ENCODE measurements at places on chromosomes 7 and 10. TPM values are rescaled to one million over a fixed set of nuclear protein-coding genes. Genes with fewer than 3 reads are reported as not detected.

The SYT15 gene
- total RNA-seq: 3.4 TPM

The ANKRD61 gene
- not detected for total RNA-seq

The SFTPA2 gene
- total RNA-seq: 1.6 TPM

The AGMO gene
- total RNA-seq: 0.52 TPM

The YAE1 gene
- 6.6 TPM for total RNA-seq

The LIPK gene
- not detected for total RNA-seq

The SFTPA1 gene
- total RNA-seq: not detected

DNA sequence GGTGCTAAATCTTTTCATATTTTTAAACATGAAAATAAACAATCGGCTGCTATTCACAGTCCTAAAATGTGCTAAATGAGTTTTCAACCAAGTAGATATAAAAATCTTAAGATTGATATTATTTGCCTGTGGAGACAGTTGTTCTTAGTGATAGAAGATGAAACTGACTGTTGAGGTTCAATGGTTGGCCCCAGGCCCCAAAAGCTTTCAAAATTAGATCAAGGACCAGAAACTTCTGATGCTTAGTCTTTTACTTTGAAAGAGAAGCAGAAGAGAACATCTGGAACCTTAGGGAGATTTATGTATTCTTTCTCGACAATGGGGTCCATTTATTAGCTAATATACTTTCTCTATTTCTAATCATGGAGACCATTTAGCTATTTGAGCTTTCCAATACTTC lies 155.8 kb downstream of the REEP3 start:
- DNase-seq: no peak

- no peak for DNase-seq
Observed at GRCh38 chr10:112202561-112203241, 19.1 kb upstream of the GPAM start.

DNA sequence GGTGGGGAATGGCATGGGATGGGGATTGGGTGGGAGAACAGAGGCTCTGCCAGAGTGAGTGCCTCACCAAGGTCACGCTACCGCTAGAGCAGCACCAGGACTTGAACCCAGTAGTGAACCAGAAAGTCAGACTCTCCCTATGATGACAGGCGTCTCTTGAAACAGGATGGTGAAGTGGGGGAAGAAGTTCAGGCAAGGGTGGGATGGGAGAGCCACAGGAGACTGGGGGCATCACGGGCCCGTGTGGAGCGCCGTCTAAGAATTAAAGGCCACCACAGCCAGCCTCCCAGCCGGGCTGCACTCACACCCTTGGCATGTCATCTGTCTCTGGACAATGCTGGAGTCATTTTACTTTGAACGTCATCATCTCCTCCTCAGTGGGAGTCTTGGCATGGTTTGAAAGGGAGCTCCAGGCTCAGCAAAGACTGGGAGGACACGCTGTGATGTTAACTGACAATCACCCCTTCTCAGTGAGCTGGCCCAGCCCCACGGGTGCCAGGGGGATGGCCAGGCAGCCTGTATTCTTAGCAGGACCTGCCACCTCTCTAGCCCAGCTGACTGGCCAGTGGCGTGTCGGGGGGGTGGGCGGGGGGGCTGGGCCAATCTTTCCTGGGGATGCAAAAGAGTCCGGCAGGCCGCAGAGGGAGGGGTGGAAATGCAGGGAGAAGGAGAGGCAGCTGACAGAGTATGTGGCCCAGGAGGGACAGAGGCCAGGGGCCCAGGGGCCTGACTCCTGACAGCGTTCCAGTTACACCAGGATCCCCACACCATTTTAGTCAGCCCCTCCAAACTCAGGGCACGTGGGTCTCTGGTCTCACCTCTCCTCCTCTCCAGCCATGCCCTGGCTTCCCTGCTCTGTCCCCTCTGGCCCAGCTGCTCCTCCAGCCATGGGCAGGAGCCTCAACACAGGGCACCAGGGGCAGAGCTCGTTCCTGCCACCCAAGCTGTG lies 96.2 kb downstream of the VOPP1 start:
- no peak for DNase-seq

- peak; percentile 4 for DNase-seq
Observed at GRCh38 chr7:44288811-44289340, 36.5 kb downstream of the CAMK2B start.

- DNase-seq: peak; percentile 80
Observed at GRCh38 chr7:29190349-29191045, 4.1 kb upstream of the CHN2 start.

DNA sequence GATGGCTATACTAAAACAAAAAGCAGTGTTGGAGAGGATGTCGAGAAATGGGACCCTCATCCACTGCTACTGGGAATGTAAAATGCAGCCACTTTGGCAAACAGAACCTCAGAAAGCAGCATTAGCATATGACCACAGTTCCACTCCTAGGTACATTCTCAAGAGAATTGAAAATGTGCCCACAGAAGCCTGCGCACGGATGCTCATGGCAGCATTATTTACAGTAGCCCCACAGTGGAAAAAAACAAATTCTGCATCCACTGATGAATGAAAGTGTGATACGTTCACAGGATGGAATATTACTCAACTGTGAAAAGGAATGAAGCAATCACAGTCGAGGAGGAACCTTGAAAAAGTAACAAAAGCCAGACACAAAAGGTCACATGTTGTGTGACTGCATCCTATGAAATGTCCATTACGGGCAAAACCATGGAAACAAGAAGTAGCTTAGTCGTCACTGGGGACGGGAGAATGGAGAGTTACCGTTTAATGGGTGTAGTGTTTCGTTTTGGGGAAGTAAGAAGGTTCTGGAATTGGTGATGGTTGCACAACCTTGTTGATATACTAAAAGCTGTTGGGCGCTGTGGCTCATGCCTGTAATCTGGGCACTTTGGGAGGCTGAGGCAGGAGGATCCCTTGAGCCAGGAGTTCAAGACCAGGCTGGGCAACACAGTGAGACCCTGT lies 2.5 kb upstream of the UPK3B start:
- DNase-seq: no peak

DNA sequence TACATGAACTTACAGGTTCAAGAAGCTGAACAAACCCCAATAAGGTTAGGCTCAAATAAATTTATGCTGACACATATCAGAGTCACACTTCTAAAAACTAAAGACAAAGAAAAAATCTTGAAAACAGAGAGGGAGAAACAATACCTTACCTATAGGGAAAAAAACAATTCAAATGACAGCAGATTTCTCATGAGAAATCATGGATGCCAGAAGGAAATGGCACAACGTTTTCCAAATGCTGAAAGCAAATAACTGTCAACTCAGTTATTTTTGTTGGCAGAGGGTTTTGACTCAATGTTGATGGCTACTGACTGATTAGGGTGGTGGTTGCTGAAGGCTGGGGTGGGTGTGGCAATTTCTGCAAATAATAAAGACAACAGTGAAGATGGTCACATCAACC lies 239.4 kb downstream of the ARHGAP12 start:
- DNase-seq: no peak

GRCh38 chr10:4687397-4687796 lies 138.6 kb upstream of the AKR1E2 start:
- DNase-seq: no peak

DNA sequence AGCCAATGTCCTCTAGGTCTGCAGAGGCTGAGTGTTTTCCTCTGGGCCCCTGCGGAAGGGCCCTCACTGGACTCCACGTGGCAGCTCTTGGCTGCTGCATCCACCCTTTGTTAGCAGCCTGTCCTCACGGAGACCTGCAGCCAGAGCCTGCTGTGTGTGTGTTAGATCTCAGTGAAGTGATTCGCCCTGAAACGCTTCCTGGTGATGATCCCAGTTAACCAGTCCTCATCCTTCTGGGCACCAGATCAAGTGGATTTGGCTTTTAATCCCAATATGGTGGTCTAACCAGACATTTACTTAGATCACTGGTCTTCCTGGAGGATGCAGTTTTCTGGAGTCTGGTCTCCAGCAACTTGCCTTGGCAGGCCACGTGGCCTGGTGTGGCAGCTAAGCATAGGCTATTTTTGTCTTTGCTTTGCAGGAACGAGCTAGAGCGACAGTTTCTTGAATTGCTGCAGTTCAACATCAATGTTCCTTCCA lies 39.5 kb upstream of the GJD4 start:
- no peak for DNase-seq

DNA sequence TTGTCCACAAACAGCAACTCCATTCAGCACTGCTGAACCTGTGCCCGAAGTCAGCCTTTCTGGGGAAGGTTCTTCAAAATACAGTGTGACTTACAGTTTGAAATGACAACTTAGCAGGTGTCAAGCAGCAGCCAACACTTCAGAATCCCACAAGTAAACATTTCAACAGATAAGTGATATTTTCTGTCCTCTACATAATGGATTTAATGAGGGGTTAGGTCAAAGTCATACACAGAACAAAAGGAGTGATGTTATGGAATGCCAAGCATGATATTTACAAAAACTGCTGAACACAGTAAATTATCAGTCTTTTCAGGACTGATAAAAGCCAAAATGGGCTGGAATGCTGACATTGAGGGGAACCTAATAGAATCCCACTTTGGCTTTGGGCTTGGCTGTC lies 77.6 kb upstream of the JAZF1 start:
- DNase-seq: no peak

DNA sequence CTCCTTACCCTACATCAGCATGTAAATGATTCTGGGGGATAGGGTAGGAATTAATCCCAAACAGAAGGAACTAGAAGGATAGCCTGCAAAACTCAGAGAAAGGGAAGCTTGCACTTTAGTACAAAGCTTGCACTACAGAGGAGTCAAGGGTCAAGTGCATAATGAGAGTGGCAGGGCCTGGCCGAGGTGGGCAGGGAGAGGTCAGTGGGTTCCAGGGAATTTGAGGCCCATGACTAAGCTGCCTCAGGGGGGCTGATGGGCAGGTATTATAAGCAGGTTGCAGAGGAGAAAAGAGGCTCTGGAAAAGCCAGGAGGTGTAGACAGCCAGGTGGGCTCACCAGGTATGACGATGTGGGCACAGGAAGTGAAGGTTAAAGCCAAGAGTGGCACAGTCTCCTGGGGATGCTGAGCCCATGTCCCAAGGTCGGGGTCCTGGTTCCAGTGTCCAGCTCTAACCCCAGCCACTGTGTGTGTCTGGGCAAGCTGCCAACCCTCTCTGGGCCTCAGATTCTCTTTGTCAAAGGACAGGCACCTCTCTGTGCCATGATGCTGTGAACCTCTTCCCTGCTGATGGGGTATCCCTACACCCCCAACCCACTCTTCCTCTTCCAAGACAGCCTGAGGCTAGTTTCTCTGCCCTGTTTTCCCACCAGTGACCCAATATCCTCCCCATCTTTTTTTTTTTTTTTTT lies 32.0 kb upstream of the ELN start:
- no peak for DNase-seq

- no peak for DNase-seq
Observed at GRCh38 chr7:105016709-105017656, 3.0 kb downstream of the KMT2E start.

DNA sequence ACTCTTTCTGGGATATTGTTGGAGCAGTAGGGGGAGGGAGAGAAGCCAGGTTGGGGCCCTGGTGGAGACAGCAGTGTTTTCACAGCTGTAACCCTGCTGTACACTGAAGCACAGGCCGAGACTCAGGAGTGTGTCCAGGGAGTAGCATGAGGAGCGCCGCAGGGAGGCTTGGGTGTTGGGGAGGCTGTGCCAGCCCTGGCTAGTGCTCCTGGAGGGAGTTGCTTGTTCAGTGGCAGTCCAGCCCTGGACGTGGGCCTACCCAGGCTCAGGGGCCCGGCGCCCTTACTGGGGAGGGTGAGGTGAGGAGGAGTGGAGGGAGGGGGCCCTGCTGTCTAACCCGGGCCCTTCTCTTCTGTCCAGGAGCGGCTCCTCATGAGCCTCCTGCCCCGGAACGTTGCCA lies 35.9 kb downstream of the ADCY1 start:
- DNase-seq: no peak

Data from body of pancreas (tissue), 4 donors.